ENCODE measurements at places on chromosomes 16 and 17. TPM values are rescaled to one million over a fixed set of nuclear protein-coding genes. Genes with fewer than 3 reads are reported as not detected.

ST6GALNAC1 gene
- not detected for total RNA-seq

TBX21 gene
- total RNA-seq, result 0.19 TPM

CNTD1 gene
- 0.06 TPM for total RNA-seq

NR1D1 gene
- 10.7 TPM for total RNA-seq

OTOA gene
- total RNA-seq, result 0.14 TPM

SMIM36 gene
- not detected for total RNA-seq

CDC27 gene
- total RNA-seq, result 79.6 TPM

AATK gene
- total RNA-seq, result 0.78 TPM

NMT1 gene
- 390 TPM for total RNA-seq

CES1 gene
- 31.7 TPM for total RNA-seq

C16orf92 gene
- total RNA-seq, result not detected

TMIGD1 gene
- total RNA-seq, result not detected

KLHL10 gene
- total RNA-seq, result not detected

NDUFAB1 gene
- total RNA-seq, result 193 TPM

CRYM gene
- 2.5 TPM for total RNA-seq

UBALD2 gene
- 72.5 TPM for total RNA-seq

HS3ST3B1 gene
- 0.77 TPM for total RNA-seq

HS3ST6 gene
- 1.4 TPM for total RNA-seq

DNAI2 gene
- total RNA-seq, result not detected

CYGB gene
- 1.0 TPM for total RNA-seq

KRTAP9-8 gene
- total RNA-seq, result not detected

NOTUM gene
- 0.32 TPM for total RNA-seq

KCNH6 gene
- total RNA-seq, result not detected
